ENCODE measurements at places on chromosomes 2 and 18. TPM values are rescaled to one million over a fixed set of nuclear protein-coding genes. Genes with fewer than 3 reads are reported as not detected.

The ASB18 gene
- not detected for total RNA-seq

The B4GALT6 gene
- 5.7 TPM for total RNA-seq

The TDRD15 gene
- total RNA-seq: not detected

The RPIA gene
- total RNA-seq: 27.1 TPM

The DPY30 gene
- 116 TPM for total RNA-seq

The GKN1 gene
- total RNA-seq: 0.56 TPM

The TNFAIP6 gene
- 1.2 TPM for total RNA-seq

The SOX11 gene
- total RNA-seq: not detected

The BCL2 gene
- total RNA-seq: 0.53 TPM

The LRATD1 gene
- total RNA-seq: not detected

The TMEM247 gene
- not detected for total RNA-seq

The PARD3B gene
- total RNA-seq: 1.1 TPM

The REG3A gene
- total RNA-seq: not detected

The IL1RL2 gene
- total RNA-seq: 0.07 TPM

The FRZB gene
- total RNA-seq: 0.12 TPM

The DPP10 gene
- not detected for total RNA-seq

The GAL3ST2 gene
- 0.42 TPM for total RNA-seq

The RBM44 gene
- 0.23 TPM for total RNA-seq

The ELOA2 gene
- total RNA-seq: not detected

The HK2 gene
- total RNA-seq: 0.77 TPM

The TEX44 gene
- not detected for total RNA-seq

The HMSD gene
- total RNA-seq: 0.23 TPM

The HOXD9 gene
- 1.8 TPM for total RNA-seq

The CXCR2 gene
- not detected for total RNA-seq

The CAPN14 gene
- total RNA-seq: 0.03 TPM

The DYNAP gene
- not detected for total RNA-seq

The RMC1 gene
- 13.8 TPM for total RNA-seq

The DNAJC5G gene
- total RNA-seq: not detected

The GRHL1 gene
- 1.3 TPM for total RNA-seq

The GREB1 gene
- total RNA-seq: 2.6 TPM

The ACVR1C gene
- not detected for total RNA-seq

The TNS1 gene
- total RNA-seq: 8.0 TPM

The OBSL1 gene
- 23.3 TPM for total RNA-seq

The DSG2 gene
- total RNA-seq: 57.5 TPM

The IL36A gene
- not detected for total RNA-seq

The SP140L gene
- total RNA-seq: 3.4 TPM

The MYO7B gene
- 0.09 TPM for total RNA-seq

The ALLC gene
- not detected for total RNA-seq

The COL5A2 gene
- 75.7 TPM for total RNA-seq

The LYPD6B gene
- not detected for total RNA-seq

The CFC1 gene
- not detected for total RNA-seq

The MOGAT1 gene
- total RNA-seq: not detected

The SKOR2 gene
- not detected for total RNA-seq

The ACOXL gene
- not detected for total RNA-seq

The APCDD1 gene
- total RNA-seq: not detected

The ANKRD36C gene
- total RNA-seq: 6.9 TPM

The DSC2 gene
- 1.2 TPM for total RNA-seq

The GKN2 gene
- 2.2 TPM for total RNA-seq

The DNAH6 gene
- 0.05 TPM for total RNA-seq

The KCNS3 gene
- total RNA-seq: 1.1 TPM

The EVA1A gene
- 7.8 TPM for total RNA-seq

The PSTPIP2 gene
- total RNA-seq: 0.52 TPM

The CPO gene
- not detected for total RNA-seq

The UGT1A8 gene
- not detected for total RNA-seq

The CCDC148 gene
- total RNA-seq: 0.42 TPM

The ALKAL2 gene
- not detected for total RNA-seq
